Pulmonary artery endothelial cell (primary cell): ENCODE measurements at places on chromosomes 3 and 15.

DNA sequence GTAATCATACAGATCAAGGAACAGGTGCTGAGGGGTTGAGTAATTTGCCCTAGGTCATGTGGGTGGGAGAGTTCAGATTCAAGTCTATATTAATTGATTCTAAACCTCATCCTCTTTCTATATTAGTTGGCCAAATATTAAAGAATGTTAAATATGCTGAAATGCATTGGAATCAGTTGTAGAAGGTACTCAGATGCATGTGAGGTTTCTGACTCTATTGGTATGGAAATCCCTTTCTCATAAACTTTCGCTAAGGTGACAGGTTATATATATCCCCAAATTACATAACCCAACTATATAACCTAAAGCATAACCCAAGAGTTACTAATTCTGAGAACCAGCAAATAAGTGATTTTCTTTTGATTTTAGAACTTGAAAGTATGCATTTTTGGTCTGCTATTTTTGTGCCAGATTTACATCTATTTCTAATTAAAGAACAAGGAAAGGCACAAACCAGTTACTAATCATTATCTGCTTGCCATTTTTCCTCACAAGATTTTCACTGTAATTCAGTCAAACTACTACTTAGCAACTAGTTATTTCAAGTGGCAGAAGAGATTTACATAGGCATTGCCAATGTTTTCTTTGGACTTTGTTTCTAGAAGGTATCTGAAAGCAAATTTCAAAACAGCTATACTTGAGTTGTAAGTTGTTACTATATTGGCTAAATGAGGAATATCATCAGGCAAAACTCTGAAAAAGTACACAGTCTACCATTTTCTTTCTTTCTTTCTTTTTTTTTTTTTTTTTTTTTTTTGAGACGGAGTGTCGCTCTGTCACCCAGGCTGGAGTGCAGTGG is 201.3 kb downstream of the RBMS3 start:
- DNase-seq, result no peak

GRCh38 chr3:139421460-139421859 is 32.0 kb upstream of the COPB2 start:
- DNase-seq, result no peak

DNA sequence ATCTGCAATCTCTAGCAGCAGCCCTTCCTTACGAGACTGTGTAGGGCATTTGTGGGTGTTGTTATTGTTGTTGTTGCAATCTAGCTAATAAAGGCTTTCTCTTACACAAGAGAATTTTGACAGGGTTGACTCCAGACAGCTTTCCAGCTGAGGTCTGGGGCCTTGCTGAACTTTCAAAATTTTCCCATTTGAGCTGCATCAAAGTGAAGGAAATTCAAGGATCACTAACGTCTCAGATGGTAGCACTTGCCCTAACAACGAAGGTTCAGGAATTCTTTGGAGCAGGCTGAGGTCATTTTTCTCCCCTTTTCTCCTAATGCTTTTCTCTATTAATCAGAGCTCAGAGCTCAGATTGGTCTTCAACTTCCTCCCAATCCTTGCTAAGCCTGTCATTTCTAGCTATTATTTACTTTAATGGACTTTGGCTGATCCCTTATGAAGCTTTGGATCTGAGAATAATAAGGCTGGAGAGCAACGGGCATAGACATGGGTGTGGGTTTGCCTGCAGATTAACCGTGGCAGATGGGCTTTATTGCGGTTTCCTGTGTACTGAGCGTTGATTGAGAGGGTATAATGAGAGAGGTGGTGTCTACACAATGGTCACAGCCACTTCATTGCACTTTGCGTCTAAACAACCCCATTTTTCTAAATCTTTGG is 614.0 kb upstream of the AGTR1 start:
- no peak for DNase-seq

DNA sequence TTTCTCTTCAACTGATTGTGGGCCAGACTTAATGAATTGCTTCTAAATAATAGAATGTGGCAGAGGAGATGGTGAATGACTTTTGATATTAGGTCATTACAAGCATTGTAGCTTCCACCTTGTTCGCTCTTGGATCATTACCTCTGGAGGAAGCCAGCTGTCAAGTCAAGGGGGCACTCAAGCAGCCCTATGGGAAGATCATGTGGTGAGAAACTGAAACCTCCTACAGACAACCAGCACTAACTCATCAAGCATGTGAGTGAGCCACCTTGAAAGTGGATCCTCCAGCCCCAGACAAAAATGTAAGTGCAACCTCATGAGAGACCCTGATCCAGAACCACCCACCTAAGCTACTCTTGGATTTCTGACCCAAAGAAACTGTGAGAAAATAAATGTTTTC is 109.8 kb upstream of the TBC1D5 start:
- DNase-seq, result no peak
